ENCODE measurements at places on chromosomes 5 and 9.

GRCh38 chr9:78909566-78909965, 612.6 kb downstream of the PSAT1 start:
- no peak for DNase-seq

GRCh38 chr5:73814233-73814846, 188.3 kb downstream of the ARHGEF28 start:
- DNase-seq: no peak

DNA sequence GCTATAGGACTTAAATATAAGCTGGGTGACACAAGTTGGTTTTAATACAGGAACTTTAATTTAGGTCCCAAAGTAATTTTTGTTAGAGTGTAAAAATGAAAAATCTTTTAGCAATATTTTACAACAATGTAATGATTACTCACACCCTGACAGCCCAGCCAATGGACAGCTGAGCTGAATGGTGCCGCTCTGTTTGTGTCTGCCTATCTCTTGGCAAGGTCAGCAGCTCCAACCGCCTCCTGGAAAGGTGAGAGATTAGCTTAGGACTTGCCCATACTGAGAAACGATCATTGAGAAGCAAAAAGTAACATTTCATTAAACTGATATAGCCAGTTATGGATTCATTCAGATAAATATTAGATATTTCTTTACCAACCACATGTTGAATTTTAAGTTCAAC, 463.6 kb upstream of the CD180 start:
- DNase-seq: no peak

DNA sequence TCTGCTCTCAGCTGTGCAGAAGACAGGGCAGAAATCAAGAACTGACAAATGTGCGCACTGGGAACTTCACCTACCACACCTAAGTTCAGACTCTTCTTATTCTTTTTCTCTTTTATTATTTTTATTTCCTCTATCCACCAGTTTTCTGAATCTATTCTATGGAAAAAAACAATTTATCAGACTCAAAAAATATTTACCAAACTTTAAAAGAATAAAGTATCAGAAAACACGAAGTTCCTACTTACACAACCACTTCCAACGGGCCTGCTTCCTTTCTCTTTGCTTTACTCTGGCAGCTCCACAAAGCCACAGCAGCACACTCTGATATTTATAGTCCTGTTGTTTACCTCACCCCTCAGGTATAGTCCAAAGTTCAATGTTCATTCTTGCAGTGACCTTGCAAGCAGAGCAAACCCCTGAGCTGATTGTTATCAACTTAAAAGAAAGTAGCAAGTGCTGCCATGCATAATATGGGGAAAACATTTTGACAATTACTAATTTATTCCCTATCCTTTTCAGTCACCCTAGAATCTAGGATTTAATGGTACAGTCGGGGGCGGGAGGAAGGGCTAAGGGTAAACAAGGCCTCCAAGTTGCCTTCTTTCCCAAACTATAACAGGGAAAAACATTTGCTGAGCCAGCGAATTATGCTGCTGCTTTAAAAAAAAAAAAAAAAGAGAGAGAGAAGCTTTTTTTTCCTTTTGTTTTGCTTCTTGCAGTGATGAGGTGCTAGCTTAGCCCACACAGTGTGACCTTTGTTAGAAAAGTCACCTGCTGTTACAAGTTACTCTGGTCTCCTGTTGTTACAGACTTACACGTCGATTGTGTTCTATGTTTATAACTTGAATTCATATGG, at the start of gene SELENOP:
SELENOP (minus strand) TSS at position 302 of the 856 bp plus-strand sequence. CDS start 3,539 bp downstream, outside the sequence.
- peak; percentile 97 for DNase-seq

- no peak for DNase-seq
Measured at GRCh38 chr5:94812232-94812631, 193.8 kb downstream of the SLF1 start.

DNA sequence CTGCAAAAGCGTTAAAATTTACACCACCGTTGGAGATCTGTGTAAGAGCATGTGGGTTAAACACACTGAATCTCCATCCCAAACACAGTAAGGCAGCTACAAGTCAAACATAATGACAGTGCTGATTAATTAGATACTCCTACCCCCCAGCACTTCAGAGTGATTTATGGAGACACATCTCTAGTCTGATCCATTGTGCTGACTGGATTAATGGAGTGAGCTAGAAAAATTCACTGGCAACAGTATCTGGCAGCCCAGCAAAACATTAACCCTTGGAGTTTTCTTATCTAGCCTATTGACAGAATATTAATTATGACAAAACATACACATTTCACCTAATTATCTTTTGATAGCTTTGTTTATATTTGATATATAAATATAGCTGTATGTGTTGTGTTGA, 188.6 kb upstream of the ISL1 start:
- DNase-seq: peak; percentile 71

GRCh38 chr5:118679264-118679940, 308.9 kb downstream of the DTWD2 start:
- no peak for DNase-seq

- DNase-seq: no peak
Measured at GRCh38 chr5:143446535-143447226, 43.2 kb upstream of the NR3C1 start.

DNA sequence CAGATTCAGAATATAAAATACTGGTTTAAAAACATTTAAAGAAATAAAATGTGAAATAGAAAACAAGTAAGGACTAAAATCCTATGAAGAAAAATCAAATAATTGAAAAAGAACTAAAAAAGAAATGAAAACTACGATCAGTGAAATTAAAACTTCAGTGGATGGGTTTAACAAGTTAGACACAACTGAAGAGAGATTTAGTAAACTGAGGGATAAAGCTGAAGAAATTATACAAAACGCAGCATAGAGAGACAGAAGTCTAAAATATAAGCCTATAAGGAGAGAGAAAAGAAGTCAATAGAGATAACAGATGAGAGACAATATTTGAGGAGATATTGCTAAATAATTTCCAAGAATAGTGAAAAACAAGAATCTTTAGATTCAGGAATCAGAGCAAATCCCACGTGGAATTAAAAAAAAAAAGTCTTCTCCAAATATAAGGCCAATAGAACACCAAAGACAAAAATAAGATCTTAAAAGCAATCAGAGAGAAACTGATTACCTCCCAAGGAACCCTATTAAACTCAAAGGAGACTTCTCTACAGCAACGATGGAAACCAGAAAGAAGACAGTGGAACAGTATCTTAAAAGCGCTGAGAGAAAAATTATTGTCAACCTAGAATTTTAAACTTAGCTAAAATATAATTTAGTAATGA, 59.6 kb upstream of the ABL1 start:
- DNase-seq: no peak

DNA sequence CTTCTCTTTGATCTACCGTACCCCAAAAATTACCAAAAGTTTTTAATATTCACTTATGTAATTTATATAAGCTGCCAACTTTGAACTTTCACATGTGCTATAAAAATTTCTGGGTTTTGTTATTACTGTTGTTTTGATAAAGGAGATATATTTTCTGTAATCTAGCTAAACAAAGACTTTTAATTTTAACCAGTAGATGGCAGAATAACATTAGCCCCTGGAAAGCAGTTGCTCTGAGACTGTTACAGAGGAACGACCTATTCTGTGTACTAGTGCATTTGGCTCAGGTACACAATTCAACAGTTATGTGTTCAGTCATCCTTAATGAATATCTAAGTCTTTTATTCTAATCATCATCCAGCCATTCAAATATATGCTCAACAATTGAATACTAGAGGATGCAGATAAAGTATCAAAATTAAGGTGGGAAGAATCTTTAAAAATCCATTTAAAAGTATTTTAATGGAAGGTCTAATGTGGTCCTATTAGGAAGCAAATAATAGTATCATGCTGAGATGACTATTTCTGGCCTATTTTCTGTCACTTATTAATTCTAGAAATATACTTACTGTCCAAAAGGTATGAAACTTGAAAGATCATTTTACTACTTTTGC, 8.6 kb downstream of the KLHL9 start:
- no peak for DNase-seq

- DNase-seq: no peak
Measured at GRCh38 chr5:80324912-80325311, 5.1 kb downstream of the SPZ1 start.

- DNase-seq: no peak
Measured at GRCh38 chr9:20379804-20380225, 242.5 kb downstream of the MLLT3 start.

DNA sequence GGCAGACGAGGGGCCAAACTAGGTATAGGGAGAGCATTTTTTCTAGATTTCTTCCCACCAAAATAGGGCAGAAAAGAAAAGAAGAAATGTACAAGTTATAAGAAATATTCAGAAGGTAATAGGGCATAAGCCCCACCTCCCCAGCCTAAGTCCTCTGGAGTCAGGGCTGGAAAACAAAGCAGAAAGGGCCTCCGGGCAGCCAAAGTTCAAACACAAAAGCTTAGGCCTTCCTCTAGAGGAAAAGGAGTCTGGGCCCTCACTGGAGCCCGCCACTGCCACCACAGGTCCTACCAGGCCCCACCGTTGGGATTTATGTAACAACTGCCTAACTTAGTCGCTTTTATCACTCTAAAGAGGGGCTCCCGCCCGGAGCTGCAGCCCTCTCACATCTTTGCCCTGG, 27.6 kb downstream of the TBC1D2 start:
- DNase-seq: no peak

DNA sequence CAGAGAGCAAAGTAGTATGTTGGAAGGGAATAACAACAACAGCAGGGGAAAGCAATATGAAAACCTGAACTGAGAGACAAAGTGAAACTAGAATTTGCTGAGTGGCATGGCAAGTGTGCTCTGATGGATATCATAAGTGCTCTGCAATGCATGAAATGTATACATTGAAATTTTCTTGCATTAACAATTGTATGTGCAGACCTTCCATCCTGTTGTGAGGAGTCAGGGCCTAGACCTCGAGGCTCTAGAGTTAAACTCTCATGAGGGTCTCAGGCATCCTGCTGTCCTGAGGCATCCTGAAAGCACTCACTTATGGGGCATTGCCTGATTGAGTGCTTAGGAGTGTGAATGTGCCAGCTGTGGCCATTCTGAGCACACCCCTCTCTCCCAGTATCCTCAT, 1.1 kb downstream of the ECM2 start:
- DNase-seq: no peak
